ENCODE measurements at places on chromosomes 11 and 22. TPM values are rescaled to one million over a fixed set of nuclear protein-coding genes. Genes with fewer than 3 reads are reported as not detected.

NLRP10 gene
- 0.75 TPM for total RNA-seq

EHF gene
- total RNA-seq: 0.06 TPM

UFD1 gene
- total RNA-seq: 101 TPM

LMO1 gene
- total RNA-seq: not detected

PPME1 gene
- 27.9 TPM for total RNA-seq
